Daoy (cell line): ENCODE measurements at places on chromosomes 12 and 14. TPM values are rescaled to one million over a fixed set of nuclear protein-coding genes. Genes with fewer than 3 reads are reported as not detected.

DNA sequence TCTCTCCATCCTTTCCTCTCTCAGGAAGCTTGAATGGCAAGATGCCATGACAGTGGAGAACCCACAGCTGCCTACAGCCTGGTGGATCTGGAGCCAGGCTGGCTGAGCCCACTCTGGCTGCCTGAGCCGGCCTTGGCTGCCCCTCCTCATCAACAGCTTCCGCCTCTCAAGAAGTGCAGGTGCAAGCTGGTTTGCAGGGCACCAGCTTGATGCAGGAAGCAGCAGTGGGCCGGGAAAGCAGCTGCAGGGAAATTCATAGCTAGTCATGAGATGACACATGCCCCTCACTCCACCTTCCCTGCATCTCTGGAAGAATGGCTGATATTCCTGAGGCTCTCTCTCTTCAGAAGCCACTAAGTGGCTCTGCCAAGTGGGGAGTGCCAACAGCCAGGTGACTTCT, 289.1 kb downstream of the RPS29 start:
- no peak for DNase-seq

DNA sequence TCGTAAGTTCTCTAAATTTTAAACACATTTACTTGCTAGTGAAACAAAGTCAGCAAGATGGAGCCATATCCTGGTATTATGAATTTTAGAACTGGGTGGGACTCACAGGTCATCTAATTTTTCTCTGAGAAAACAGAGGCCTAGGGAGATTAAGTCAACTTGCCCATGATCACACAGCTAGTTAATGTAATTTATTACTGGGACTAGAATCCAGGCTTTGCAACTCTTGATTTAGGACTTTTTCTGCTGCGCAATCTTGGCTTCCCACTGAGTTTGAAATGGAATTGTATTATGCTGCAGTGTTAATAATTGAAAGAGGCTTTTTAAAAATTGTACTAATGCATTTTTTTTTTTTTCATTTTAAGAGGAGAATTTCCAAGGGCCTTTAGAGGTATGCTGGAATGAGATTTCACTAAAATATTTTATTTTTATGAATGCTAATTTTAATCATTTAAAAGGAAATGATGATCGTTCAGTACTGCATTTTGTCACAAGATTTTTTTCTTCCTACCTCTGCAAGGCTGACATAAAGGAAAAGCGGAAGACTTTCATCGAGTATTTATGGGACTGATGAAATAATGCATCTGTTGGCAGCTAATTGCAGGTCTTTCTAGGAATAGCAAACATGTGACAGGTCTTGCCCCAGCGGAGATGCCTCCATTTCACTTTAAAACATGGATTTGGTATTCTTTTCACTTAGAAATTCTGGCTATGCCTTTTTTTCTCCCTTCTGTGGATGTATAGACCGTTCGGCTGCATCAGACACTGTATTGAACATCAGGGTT, 9.6 kb downstream of the CRADD start:
- DNase-seq: no peak

- DNase-seq: peak; percentile 69
Observed at GRCh38 chr12:52121824-52122539, 42.5 kb downstream of the SMIM41 start.

DNA sequence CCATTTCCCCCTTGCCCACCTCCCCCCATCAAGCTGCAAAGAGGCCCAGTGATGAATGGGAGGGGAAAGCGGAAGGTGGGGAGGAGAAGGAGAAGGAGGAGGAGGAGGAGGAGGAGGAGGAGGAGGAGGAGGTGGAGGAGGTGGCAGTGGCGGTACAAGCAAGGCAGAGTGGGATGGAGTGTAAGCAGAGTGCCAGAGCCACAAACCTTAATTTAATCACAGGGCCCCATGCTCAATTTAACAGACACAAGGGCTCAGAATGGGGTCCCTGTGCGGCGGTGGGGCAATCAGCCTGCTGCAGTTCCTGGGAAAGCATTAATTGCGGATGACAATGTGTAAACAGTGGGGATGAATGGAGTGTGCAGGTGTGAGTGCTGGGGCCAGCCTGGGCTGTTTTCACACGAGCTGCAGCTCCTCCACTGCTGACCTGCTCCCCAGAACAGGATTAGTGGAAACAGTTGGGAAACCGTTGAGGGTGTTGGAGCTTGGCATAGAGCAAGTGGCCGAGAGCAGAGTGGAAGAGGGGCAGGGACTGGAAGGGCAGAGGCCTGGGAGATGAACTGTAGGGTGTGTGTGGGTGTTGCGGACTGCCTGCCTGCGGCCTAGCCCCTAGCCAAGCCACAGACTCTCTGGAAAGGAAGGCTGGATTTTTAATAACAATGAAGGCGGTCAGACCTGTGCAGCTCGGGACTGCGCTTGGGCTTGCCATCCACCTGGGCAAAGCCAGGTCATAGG, 36.4 kb upstream of the SMOC1 start:
- DNase-seq: no peak

PCNX4 gene
- total RNA-seq: 113 and 141 TPM in 2 replicates

KCNH5 gene
- total RNA-seq: 1.1 and 3.7 TPM in 2 replicates
